ENCODE measurements at places on chromosomes 7 and 10.

- no peak for DNase-seq
Observed at GRCh38 chr7:117683430-117684175, 189.6 kb downstream of the CTTNBP2 start.

DNA sequence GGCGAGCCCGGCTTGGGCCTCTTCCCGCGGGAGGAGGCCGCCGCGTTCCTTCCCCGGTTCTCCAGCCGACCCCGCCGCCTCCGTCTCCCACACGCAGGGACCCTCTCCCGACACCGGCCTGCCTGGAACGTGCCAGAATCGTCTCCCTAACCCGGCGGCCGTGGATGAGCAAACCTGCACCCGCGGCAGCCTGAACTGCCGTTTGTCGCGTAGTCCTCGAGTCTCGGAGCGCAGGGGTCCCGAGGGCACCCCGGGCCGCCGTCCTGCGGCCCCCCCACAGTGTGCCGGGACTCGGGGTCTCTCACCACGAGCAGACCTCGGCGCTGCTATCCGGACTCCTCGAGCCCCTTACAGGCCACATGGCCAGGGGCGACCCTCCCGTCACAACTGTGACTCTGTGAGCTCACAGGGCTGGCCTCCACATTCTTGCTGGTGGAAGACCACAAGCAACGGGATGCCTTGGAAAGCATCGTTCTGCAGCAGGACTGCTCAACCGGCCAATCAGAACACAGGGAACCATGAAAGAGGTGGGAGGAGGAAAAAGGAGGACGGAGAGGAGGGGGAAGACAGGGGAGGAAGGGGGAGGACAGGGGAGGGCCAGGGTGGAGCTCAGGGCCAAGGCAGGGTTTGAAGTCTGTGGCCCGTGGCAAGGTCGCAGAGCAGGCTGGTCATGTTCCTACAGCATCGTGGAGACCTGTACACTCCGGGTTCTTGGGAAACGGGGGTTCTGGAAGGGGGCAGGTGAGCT, 276.9 kb downstream of the DNAJB6 start:
- DNase-seq, result no peak

- no peak for DNase-seq
Observed at GRCh38 chr10:122939856-122940543, 14.0 kb downstream of the C10orf88 start.

GRCh38 chr7:107660381-107661080, at the start of gene SLC26A4:
Gene SLC26A4, plus strand, starts transcription at chr7:107660828. Its CDS starts 814 bp downstream, at chr7:107661642.
- no peak for DNase-seq

- DNase-seq, result no peak
Observed at GRCh38 chr7:16465469-16466361, at the start of gene SOSTDC1. Gene SOSTDC1, minus strand, starts transcription at chr7:16465738. Its CDS starts 70 bp downstream, at chr7:16465668.

DNA sequence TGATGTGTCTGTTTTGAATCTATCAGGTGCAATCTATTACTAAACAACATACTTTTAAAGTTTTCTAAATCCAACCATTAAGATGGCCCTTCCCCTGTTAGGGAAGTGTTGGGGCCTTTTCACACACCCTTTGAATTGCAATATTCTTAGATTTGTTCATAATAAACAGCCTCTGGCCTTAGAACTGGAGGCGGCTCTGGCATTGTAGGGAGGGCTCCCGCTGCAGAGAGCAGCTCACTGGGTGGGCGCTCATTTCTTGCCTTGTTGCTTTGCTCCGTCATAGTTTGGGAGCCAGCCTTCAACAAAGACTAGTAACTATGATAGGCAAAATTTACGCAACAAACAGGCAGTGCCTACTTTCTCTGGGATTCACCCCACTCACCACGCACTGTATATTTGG, 4.2 kb upstream of the HOXA10 start:
- no peak for DNase-seq

DNA sequence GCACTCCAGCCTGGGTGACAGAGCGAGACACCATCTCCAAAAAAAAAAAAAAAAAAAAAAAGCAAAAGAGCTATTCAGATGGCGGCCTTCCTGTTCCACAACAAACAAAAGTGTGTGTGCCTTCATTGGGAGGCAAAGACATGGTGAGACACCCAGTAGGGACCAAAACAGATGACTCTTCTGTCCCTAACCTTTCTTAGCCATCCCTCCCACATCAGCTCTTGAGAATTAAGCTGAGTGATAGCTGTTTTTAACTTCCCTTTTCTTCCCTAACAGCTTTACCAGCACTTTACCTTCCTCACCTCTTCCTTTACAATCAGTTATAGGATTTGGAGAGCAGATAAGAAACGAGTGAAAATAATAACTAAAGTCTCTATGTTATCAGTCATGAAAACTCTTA, 48.2 kb downstream of the ARMH3 start:
- no peak for DNase-seq

- no peak for DNase-seq
Observed at GRCh38 chr10:74541375-74541774, 285.0 kb upstream of the KAT6B start.

DNA sequence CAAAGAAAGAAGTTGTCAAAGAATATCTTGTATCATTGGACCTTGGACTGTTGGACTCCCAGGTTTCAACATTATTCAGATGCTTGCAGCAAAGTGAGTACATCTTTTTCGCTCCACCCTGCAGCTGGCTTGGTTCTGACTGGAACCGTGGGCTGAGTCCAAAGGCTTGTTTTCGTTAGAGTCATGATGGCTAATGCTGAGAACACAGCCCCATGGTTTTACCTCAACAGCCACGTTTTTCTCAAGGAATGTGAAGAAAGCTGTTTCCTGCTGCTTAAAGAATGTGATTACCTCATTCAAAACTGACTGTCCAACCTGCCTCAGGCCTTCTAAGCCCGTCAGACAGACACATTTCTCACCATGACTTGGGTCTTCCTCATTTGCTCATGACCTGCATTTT, 69.5 kb downstream of the STEAP1B start:
- no peak for DNase-seq

GRCh38 chr7:152363798-152364197, 72.0 kb downstream of the KMT2C start:
- no peak for DNase-seq

- no peak for DNase-seq
Observed at GRCh38 chr7:100369105-100369504, 4.2 kb upstream of the PILRA start.

GRCh38 chr7:157495594-157495993, 158.8 kb downstream of the DNAJB6 start:
- DNase-seq, result no peak

- no peak for DNase-seq
Observed at GRCh38 chr10:71458387-71458786, 61.7 kb downstream of the CDH23 start.

DNA sequence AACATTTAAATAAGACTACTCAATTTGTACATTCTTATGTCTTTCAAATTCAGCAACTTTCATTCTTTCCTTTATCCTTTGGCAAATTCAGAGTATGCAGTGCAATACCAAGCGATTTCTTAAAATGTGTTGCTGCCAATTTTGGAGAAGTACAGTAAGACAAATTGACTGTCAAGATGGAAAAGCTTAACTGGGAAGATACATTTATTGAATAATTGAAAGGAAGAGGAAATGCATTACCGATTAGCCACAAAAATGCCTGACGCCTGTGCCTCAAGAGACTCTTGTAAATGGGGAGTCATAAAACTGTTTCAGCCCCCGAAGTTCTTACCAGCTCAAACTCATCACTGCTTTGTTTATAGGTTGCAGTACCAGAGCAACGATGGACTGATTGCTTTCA, 373.3 kb upstream of the GALNT17 start:
- no peak for DNase-seq

- no peak for DNase-seq
Observed at GRCh38 chr10:77593771-77594470, 43.7 kb downstream of the KCNMA1 start.

DNA sequence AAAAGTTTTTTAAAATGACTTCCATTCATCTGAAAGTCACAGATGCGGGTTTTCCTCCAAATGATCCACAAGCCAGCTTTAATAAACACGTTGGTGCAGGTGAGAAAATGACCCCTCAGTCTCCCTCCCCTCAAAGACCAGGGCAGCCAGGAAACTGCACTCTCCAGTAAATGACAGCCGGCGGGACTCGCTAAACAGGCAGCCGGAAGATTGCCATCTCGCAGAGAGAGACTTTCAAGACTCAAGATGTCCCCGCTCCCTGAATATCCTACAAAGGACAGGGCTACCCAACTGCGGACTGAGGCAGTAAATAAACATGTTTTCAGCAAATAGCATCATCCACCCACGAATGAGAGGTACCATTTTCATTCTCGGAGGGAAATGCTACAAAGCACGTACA, 116.8 kb downstream of the DIP2C start:
- DNase-seq, result no peak

DNA sequence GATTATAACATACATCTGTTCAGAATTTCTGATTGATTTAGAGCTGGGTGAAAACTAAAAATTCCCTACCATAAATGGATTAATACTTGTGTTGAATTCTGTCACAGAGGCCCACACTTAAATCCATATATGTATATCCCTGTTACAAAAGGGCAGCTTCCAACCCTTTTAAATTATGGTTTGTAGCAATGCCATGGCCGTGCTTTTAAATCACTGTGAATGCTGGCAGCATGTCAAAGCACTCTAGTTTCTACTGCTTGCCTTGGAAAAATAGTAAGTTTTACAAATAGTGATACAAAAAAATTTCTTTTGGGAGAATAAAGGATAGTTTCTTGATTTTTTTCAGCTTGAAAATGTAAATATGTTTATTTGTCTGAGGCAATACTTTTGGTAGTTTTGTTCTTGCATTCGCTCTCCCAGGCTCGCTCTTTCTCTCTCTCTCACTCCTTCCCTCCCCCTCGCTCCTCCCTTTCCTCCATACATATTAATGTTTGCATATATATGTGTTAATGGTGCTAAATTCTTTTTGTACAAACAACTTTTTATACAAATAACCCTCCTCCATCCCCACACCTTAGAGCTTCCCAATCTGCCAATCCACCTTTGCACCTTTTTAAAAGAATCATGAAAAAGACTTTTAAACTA, 29.8 kb downstream of the TES start:
- DNase-seq, result no peak

DNA sequence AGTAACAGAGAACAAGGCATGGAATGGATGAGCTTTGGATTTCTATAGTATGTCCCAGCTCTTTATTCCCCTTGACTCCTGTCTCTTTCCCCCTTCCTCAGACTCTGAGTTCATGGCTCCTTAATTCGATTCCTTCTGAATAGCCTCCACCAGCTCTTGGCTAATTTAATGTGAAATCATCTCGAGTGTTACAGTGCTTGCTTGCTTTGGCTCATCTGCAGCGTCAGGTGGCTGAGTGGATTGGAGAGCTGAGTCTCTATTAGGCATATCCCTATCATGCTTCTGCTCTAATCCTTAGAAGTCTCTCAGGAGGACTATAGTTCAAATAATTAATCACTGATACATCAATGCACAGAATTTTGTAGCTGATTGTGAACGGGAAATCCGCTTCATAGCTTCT, 134.6 kb downstream of the LRRC4 start:
- DNase-seq, result no peak

- no peak for DNase-seq
Observed at GRCh38 chr7:131279044-131279443, 48.6 kb upstream of the MKLN1 start.

DNA sequence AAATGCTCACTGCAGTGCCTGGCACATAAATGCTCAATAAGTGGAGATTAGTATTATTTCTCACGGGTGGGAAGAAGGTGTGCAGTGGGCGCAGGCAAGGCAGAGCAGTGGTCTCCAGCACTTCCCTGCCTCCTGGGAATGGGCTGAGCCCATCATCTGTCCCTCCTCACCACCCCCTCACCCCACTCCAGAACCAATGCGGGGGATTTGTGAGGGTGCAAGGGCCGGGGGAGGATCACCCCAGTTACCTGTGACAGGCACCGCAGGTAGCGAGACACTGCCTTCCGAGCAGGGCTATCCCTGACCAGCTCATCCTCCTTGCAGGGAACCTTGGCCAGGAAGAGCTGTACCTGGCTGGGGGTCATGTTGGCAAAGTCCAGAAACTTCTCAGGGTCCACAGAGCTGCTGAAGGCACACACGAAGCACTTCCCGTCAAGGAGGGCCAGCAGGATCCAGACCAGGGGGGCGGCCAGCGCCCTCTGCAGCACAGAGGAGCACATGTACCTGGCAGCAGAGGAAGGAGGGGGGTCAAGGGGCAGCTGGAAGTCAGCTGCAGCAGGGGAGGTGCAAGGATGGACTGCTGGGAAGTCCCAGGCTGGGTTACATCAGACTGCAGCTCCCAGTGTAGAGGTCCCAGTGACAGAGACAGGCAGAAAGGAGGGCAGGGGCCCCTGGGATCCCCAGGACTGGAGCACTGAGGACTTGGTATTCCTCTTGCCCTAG, 2.8 kb downstream of the CALHM3 start:
- no peak for DNase-seq

- peak; percentile 34 for DNase-seq
Observed at GRCh38 chr7:98178321-98178720, 32.9 kb upstream of the BHLHA15 start.

GRCh38 chr7:120988591-120989256, at the start of gene CPED1:
Gene CPED1, plus strand, starts transcription at chr7:120988711. Its CDS starts 911 bp downstream, at chr7:120989622.
- peak; percentile 61 for DNase-seq

DNA sequence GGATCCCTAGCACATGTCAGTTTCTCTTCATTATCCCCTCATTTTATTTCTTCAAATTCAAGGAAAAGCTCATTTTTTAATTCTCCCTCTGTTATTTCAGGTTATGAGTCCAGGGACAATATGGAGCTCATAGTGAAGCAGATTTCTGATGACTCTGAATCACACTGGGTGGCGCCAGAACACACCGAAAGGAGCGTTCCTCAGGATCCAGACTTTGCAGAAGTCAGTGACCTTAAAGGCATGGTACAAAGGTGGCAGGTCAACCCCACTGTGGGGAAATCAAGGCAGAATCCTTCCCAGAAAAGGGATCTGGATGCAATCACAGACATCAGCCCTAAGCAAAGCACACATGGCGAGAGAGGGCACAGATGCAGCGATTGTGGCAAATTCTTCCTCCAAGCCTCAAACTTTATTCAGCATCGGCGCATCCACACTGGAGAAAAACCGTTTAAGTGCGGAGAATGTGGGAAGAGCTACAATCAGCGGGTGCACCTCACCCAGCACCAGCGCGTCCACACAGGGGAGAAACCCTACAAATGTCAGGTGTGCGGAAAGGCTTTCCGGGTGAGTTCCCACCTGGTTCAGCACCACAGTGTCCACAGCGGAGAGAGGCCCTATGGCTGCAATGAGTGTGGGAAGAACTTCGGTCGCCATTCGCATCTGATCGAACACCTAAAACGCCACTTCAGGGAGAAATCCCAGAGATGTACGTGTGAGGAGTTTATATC, 21.4 kb downstream of the ZKSCAN5 start:
- DNase-seq, result no peak

GRCh38 chr7:40822861-40823260, 688.1 kb downstream of the SUGCT start:
- no peak for DNase-seq

- DNase-seq, result no peak
Observed at GRCh38 chr10:88971221-88972061, 18.9 kb upstream of the ACTA2 start.

- DNase-seq, result no peak
Observed at GRCh38 chr10:129123428-129123827, 343.6 kb upstream of the MGMT start.

DNA sequence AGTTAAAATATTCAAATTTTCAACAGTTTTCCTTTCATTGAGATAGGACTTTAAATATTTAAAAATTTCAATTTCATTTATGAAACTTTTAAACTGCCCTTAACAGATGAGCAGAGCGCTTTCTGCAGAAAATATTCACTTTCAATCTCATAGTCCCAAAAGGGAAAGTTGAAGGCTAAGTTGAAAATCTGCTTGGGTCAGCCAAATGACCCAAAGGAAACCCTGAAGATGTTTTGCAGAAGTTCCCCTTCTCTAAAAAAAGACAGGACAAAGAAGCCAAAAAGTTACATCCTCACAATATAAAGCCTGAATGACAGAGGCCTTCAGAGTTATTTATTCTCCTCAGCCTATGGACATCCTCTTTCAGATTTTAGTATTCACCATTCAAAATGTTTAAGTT, 17.6 kb upstream of the SCIN start:
- no peak for DNase-seq

GRCh38 chr7:13055732-13056368, 368.4 kb downstream of the ARL4A start:
- no peak for DNase-seq
